ENCODE measurements at places on chromosomes 16 and 17.

DNA sequence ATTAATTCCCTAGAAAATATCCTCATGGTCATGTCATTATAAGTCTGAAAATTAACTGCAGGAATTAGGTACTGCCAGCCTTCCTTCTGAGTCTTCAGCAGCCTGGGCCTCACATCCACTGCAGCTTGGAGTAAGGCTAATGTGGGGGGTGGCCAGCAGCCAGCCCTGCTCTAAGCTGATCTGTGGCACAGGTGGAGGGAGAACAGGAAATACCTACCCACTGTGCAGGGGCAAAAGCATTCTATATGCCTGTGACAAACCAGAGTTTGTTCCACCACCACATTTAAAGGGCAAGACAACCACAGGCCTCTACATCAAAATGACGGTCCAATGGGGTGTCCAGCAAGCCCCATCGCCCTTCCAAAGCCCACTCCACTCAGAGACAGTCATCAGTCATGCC, 9.4 kb downstream of the NPRL3 start:
- DNase-seq, result no peak

- DNase-seq, result no peak
Observed at GRCh38 chr17:21463204-21463661, 87.1 kb downstream of the KCNJ12 start.

- no peak for DNase-seq
Observed at GRCh38 chr16:84790301-84790700, 29.5 kb upstream of the CRISPLD2 start.

DNA sequence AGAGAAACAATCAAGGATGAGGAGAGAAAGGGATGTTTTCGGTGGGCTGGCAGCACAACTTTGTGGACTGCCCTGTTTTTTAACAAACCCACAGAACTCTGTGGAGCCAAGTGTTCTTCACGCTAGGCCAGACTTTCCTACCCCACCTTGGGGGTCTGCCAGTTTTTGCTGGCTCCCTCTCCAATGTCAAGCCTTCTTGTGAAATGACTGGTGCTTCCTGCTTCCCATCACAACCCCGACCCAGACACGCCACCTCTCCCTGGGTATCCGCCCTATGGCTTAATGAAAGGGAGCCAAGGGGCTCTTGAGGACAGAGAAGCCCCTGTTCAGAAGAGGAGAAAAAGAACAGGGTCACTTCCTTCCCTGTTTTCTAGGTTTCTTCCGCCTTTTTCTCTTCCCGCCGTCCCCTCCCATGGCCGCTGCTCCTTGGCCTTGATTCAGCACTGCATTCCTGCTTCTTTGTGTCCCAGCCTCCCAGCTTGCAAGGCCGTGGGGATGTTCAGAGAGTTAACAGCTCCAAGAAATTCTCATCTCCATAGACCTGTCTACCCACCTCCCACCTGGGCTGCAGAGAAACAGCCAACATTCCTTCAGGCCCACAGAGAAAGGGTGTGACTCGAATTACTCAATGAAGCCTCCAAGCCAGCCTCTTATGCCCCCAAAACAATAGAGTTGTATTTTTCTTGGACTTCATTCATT, 16.5 kb upstream of the SOX9 start:
- DNase-seq, result no peak

DNA sequence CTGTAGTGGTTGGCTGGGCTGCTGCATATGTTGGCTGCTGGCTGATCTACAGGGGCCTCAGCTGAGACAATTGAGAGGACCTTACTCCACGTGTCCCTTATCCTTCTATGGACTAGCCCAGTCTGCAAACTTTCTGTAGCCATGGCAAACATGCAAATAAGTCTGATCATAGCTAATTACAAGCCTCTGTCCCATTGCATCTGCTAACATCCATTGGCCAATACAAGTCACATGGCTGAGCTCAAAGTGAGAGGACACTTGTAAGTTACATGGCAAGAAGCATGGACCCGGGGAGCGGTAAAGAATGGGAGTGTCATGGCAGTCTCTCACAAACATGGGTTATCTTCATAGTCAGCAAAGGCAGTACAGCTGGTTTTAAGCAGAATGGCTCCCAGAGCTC, 11.6 kb upstream of the IL4R start:
- DNase-seq, result no peak

GRCh38 chr16:59220011-59220410, 485.9 kb upstream of the GOT2 start:
- no peak for DNase-seq

GRCh38 chr17:30093463-30094147, 23.0 kb upstream of the NSRP1 start:
- DNase-seq, result peak; percentile 22

GRCh38 chr16:81582655-81583441, 138.2 kb downstream of the CMIP start:
- DNase-seq, result peak; percentile 14

GRCh38 chr16:30715750-30716445, 16.9 kb downstream of the SRCAP start:
- no peak for DNase-seq

GRCh38 chr16:53844804-53845203, 140.8 kb downstream of the FTO start:
- no peak for DNase-seq

DNA sequence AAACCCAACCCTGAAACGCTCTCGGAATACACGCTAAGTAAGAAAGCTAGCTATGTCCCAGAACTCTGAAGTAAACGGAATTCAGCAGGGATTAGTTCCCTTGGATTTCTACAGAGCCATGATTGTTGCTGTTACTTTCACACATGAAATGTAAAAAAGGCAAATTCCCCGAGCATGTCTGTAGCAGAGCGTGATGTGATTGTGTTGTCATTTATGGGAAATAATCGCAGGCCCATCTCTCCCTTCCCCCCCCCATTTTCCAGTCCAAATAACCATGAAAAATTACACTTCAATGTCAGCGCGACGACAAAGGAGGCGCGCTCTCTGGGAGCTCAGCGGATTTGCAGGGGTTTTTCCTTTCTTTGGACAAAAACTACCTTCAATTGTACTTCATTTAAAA, 209.0 kb downstream of the ZFHX3 start:
- DNase-seq, result no peak

- DNase-seq, result no peak
Observed at GRCh38 chr17:2230877-2231276, 72.7 kb downstream of the SMG6 start.

DNA sequence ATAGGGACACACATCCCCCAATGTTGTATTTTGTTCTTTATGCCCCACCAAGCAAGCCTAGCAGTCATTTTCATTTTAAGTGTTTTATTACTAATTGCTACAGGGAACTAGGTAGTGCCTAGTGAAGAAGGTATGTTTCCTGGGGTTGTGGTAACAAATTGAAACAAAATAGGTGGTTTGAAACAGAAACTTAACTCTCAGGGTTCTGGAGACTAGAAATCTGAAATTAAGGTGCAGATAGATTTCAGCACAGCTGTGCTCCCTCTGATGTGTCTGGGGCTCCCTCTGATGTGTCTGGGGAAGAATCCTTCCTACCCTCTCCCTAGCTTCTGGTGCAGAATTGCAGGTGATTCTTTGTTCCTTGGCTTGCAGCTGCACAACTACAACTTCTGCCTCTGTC, 390.1 kb downstream of the ZFHX3 start:
- DNase-seq, result no peak
